IgD-negative memory B cell (primary cell): ENCODE measurements at places on chromosomes 4 and X. TPM values are rescaled to one million over a fixed set of nuclear protein-coding genes. Genes with fewer than 3 reads are reported as not detected.

ADH7 gene
- not detected for polyA plus RNA-seq

XAGE1A gene
- not detected for polyA plus RNA-seq

HSD17B13 gene
- polyA plus RNA-seq = not detected

PROM1 gene
- not detected for polyA plus RNA-seq

GAGE12H gene
- polyA plus RNA-seq = not detected

ANXA10 gene
- polyA plus RNA-seq = not detected

TEX11 gene
- polyA plus RNA-seq = not detected

ARHGAP24 gene
- 93.4 TPM for polyA plus RNA-seq

BEX4 gene
- 29.5 TPM for polyA plus RNA-seq

NEIL3 gene
- polyA plus RNA-seq = not detected

TIMM17B gene
- polyA plus RNA-seq = 90.3 TPM

C4orf33 gene
- polyA plus RNA-seq = 7.7 TPM
